Keratinocyte (primary cell): ENCODE measurements at places on chromosomes 7 and 10. TPM values are rescaled to one million over a fixed set of nuclear protein-coding genes. Genes with fewer than 3 reads are reported as not detected.

GRCh38 chr10:49092477-49092876 lies 22.8 kb downstream of the VSTM4 start:
- DNase-seq, result no peak

GRCh38 chr10:33385015-33385414 lies 50.5 kb upstream of the NRP1 start:
- no peak for DNase-seq

The CDK1 gene
- polyA plus RNA-seq, result 5.2 to 43.8 TPM (median 19.2 TPM) in 3 replicates

DNA sequence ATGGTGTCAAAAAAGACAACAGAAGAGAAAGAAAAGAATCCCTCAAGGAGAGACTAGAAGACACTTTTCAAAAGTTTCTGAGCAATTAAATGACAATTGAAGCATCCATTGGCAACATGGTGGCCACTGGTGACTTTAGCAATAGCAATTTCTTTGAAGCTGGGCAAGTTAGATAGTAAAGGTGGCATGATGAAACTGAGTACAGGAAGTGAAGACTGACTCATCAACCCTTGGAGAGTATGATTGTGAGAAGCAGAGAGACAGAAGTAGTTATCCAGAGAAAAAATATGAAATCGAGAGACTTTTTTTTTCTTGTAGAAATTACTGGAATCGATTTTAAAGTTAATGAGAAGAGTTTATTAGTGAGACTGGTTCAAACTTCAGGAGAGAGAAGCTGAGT lies 52.5 kb downstream of the DGKB start:
- no peak for DNase-seq
